ENCODE measurements at places on chromosomes 7 and 10. TPM values are rescaled to one million over a fixed set of nuclear protein-coding genes. Genes with fewer than 3 reads are reported as not detected.

STAG3 gene
- 2.7 TPM for total RNA-seq

STK31 gene
- 2.3 TPM for total RNA-seq

ARHGEF35 gene
- total RNA-seq = 69.1 TPM

CAPZA2 gene
- 152 TPM for total RNA-seq

TRDMT1 gene
- total RNA-seq = 39.7 TPM

GJD4 gene
- not detected for total RNA-seq

DNA sequence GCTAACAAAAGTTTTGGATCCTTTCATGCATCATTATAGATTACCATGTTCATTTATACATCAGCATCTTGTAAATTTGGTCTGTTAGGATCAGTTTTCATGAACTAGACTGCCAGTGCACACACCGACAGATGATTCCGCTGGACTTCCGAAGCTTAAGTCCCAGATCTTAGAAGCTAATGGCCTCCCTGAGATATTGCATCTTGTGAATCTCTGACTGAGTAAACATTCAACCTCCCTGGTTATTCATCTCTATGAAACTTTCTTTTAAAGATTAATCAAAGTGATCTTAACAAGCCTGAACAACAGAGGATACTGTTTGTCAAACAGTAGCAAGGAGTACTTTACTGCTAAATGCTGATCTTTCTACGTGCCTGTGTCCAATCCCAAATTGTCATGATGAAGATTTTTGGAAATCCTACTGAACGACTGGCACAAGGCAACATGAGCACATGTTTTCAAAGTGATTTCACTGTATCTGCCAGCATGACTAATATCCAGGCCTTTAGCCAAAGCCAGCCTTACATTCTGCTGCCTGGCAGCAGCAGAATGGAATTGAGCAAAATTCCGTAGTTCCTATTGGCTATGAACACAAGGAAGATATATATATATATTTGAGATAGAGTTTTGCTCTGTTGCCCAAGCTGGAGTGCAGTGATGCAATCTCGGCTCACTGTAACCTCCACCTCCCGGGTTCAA is 91.3 kb upstream of the ANK3 start:
- no peaks in the 10 kb centered on the region for H3K27me3 ChIP-seq
- H3K4me3 ChIP-seq = no peak overlapping the region
- no peaks in the 10 kb centered on the region for H3K36me3 ChIP-seq
- H3K4me1 ChIP-seq = peaks cover 37% of the 10 kb centered on the region
- H3K27ac ChIP-seq = peak overlapping the region; percentile 32
- peak; percentile 62 for DNase-seq

GRCh38 chr10:111543854-111544253 is 467.0 kb downstream of the ADRA2A start:
- no peak overlapping the region for H3K27ac ChIP-seq
- no peaks in the 10 kb centered on the region for H3K36me3 ChIP-seq
- H3K27me3 ChIP-seq = no peaks in the 10 kb centered on the region
- H3K4me1 ChIP-seq = peaks cover 9% of the 10 kb centered on the region
- no peak overlapping the region for H3K4me3 ChIP-seq

GRCh38 chr10:37855636-37856035 is 1.8 kb downstream of the ZNF248 start:
- no peak overlapping the region for H3K4me3 ChIP-seq
- peaks cover 23% of the 10 kb centered on the region for H3K4me1 ChIP-seq
- H3K27me3 ChIP-seq = no peaks in the 10 kb centered on the region
- H3K27ac ChIP-seq = no peak overlapping the region

DNA sequence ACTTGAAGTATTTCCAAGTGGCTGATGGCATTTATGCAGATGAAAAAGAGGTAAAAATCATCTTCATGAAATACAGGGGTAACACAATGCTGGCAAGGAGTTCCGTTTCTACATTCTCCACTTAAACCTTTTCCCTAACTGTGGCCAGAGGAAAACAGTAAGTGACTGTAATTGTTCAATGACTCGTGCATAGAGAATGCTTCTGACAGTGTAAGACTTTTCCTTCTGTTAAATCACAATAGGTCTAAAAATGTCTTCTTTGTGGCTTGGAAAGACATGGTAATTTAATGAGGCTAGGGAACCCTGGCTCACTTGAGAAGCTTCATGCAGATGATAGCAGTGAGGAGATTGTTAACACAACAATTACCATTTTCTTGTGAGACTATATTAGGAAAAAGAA is 50.3 kb upstream of the RSU1 start:
- DNase-seq = no peak
- H3K27me3 ChIP-seq = no peaks in the 10 kb centered on the region
- H3K27ac ChIP-seq = no peak overlapping the region
- H3K4me3 ChIP-seq = no peak overlapping the region
- peaks cover 9% of the 10 kb centered on the region for H3K4me1 ChIP-seq
- H3K36me3 ChIP-seq = no peaks in the 10 kb centered on the region

- no peaks in the 10 kb centered on the region for H3K27me3 ChIP-seq
- H3K4me3 ChIP-seq = no peak overlapping the region
- H3K36me3 ChIP-seq = no peaks in the 10 kb centered on the region
- no peak for DNase-seq
- peaks cover 3% of the 10 kb centered on the region for H3K4me1 ChIP-seq
Measured at GRCh38 chr10:61778137-61778536, 115.4 kb downstream of the CABCOCO1 start.

- no peak overlapping the region for H3K27ac ChIP-seq
- no peaks in the 10 kb centered on the region for H3K27me3 ChIP-seq
- DNase-seq = peak; percentile 8
- H3K4me3 ChIP-seq = no peak overlapping the region
Measured at GRCh38 chr7:117279931-117280557, 42.8 kb downstream of the WNT2 start.

DNA sequence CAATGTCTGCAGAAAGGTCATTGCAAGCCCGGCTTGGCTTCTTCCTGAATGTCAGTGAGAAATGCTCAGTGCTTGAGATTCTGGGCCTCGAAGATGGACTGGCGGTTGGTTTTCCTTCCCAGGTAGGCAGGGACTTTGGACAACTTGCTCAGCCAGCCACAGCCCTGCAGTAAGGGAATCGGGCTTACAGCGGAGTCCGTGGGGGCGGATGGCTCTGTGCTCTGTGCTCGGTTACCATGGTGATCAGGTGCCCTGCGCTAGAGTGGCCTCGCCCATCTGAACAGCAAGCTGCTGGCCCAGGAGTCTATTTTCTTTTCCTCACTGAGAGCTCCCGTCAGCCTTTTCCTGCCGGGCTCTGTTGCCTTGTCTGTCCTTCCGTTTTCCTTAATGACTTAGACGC is 77.8 kb upstream of the SH2B2 start:
- peaks cover 6% of the 10 kb centered on the region for H3K4me1 ChIP-seq
- H3K4me3 ChIP-seq = no peak overlapping the region
- no peak overlapping the region for H3K27ac ChIP-seq
- H3K36me3 ChIP-seq = peaks cover 23% of the 10 kb centered on the region
- peak; percentile 90 for DNase-seq

GRCh38 chr7:4815609-4816418 is 40.4 kb downstream of the AP5Z1 start:
- H3K36me3 ChIP-seq = no peaks in the 10 kb centered on the region
- H3K4me3 ChIP-seq = no peak overlapping the region
- no peaks in the 10 kb centered on the region for H3K27me3 ChIP-seq
- no peaks in the 10 kb centered on the region for H3K4me1 ChIP-seq

- peaks cover 3% of the 10 kb centered on the region for H3K4me1 ChIP-seq
- H3K4me3 ChIP-seq = no peak overlapping the region
- no peaks in the 10 kb centered on the region for H3K27me3 ChIP-seq
- H3K27ac ChIP-seq = no peak overlapping the region
- no peaks in the 10 kb centered on the region for H3K36me3 ChIP-seq
- no peak for DNase-seq
Measured at GRCh38 chr7:127551941-127552340, 33.5 kb downstream of the GCC1 start.

- H3K27me3 ChIP-seq = no peaks in the 10 kb centered on the region
- H3K4me3 ChIP-seq = no peak overlapping the region
- H3K36me3 ChIP-seq = no peaks in the 10 kb centered on the region
- peaks cover 34% of the 10 kb centered on the region for H3K4me1 ChIP-seq
Measured at GRCh38 chr10:110912374-110912773, 6.6 kb downstream of the BBIP1 start.

DNA sequence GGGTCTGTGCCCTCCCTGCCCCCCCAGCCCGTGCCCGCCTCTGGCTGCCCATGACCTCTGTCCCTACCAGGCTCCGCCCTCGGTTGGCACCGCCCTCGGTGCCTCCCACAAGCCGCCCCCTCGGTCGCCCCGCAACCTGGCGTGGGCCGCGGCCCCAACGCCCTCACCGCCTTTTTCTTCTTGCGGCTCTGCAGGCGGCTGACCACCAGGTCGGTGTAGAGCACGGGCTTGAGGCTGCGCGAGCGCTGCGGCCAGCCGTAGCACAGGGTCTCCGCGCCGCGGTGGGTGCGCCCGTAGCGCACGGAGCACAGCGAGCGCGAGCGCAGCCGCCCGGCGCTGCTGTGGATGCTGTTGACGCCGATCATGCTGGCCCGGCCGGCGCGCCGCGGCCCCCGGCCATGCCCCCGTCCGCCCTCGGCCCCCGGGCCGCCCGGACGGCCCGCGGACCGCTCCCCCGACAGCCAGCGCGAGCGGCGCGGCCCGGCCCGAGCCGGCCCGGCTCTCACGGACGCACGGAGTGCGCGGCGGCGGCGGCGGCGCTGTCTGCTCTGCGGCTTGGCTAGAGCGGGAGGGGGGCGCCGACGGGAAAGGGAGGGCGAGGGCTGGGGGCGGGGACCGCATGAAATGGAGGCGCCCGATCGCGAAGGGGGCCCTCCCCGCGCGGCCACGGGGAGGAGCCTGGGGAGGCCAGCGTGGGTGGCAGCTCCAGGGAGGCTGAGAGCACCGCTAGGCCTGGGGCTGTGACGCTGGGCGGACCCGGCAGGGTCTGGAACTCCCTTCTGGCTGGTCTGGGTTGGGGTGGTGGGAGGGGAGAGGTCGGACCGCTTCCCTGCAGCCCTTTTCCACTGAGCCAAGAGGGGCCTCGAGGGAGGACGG is 9.6 kb downstream of the PSD start:
- no peak overlapping the region for H3K27ac ChIP-seq
- no peak for DNase-seq
- H3K27me3 ChIP-seq = peaks cover 21% of the 10 kb centered on the region
- peaks cover 19% of the 10 kb centered on the region for H3K4me1 ChIP-seq

DNA sequence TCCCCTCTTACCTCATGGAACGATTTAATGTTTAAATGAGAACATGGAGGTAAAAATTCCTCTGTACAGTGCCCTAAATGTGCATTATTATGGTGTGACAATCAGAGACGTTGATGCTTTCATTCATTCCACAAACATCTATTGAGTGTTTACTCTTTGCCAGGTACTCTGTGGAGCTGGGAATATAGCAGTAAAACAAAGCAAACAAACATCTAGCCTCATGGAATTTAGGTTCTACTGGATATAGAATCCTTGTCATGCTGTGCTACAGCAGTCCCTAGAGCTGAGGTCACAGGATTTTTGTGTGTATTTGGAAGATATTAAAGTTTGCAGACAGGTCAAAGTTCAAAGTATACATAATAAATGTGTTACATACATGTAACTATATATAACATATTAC is 140.7 kb downstream of the CUBN start:
- DNase-seq = no peak
- peak overlapping the region; percentile 97 for H3K27ac ChIP-seq
- no peak overlapping the region for H3K4me3 ChIP-seq
- H3K36me3 ChIP-seq = no peaks in the 10 kb centered on the region

Measured in thyroid gland (tissue), 4 donors.